H4 (cell line): ENCODE measurements at places on chromosomes 16 and 17. TPM values are rescaled to one million over a fixed set of nuclear protein-coding genes. Genes with fewer than 3 reads are reported as not detected.

Gene CBFA2T3
- not detected in 2 replicates for total RNA-seq

- DNase-seq, result no peak
Measured at GRCh38 chr17:79891113-79891730, 52.0 kb upstream of the CBX4 start.

GRCh38 chr16:89880477-89881367 is 7.3 kb downstream of the TCF25 start:
- no peak for DNase-seq

Gene ARL4D
- total RNA-seq, result 6.1 and 8.4 TPM in 2 replicates

DNA sequence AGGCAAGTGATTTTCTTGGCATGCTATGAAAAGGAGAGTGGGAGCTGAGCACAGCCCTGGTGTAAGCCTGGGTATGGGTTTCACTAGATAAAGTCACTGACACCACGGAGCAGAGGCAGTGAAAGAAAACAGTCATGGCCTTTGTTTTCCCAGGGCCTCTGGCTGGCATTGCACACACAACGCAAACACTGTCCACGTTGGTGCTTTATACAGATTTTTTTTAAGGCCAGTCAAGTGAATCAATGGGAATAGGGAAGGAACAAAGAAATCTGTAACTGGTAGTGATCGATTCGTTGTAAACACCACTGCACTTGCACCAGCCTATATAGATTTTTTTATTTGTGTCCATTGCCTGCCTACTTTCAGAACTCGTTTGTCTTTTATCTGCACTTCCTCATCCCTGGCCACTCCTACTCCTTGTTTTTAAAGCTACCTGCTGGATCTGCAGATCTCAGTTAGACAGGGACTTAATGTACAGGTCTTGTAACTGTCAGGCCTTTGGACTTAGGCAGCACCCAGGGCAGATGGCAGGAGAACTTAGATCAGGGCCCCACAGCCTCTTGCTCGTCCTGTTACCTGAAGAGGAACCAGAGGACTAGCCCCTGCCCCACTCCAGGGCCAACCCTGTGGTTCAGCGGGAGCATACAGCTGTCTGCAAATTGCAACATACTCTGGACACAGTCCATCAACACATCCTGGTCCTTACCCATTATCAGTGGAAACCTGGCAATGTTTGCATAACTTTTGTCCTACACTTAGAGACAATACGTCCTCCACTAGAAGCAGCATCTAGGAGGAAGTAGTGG is 10.6 kb upstream of the TMIGD1 start:
- peak; percentile 46 for DNase-seq

Gene CDRT4
- total RNA-seq, result 2.4 TPM in 1 of 2 replicates, not detected in the other

Gene CYB5B
- total RNA-seq, result 111 and 128 TPM in 2 replicates

Gene PIRT
- total RNA-seq, result not detected in 2 replicates
